ENCODE measurements at places on chromosomes 2 and 18.

GRCh38 chr2:16625201-16625729, 40.4 kb downstream of the CYRIA start:
- DNase-seq, result peak; percentile 97

GRCh38 chr2:73020657-73021370, 50.7 kb downstream of the SFXN5 start:
- DNase-seq, result no peak

DNA sequence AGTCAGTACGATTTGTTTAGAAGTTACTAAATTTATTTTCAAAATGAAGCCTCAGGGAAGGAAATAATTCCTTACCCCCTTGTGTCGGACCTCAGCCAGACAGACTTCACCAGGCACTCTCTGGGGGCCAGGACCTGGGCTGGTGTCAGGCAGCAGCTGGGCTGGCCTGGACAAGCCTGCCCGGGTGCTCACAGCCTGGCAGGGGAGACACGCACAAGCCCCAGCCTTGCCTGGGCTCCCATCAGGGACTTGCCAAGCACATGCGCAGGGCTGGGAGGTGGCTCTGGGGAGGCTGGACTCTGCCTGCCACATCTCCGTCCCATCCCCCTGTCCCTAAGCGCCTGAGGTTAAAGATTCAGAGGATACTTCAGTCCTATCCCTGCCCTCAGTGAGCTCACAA, 56.8 kb upstream of the HS6ST1 start:
- DNase-seq, result no peak

- no peak for DNase-seq
Observed at GRCh38 chr2:205585449-205586383, 96.6 kb upstream of the NRP2 start.

- DNase-seq, result no peak
Observed at GRCh38 chr2:84442888-84443287, 16.2 kb downstream of the SUCLG1 start.

DNA sequence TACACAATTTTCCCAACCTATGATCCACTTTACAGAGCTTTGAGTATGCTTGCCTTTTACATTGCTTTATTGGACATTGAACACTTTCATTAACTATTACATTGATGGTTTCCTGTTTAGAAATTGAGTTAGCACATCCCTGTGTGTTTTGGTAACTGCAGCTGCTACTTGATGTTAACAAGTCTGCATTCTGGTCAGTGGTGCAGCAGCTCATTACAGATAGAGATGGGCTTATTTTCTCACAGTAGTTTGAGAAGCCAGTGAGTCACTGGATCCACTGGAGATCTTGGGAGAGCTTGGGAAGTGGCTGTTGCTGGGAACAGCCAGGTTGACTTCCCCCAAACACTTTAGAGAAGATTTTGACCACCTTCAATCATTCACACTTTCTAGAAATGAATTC, 150.5 kb downstream of the ARHGAP15 start:
- no peak for DNase-seq

- DNase-seq, result no peak
Observed at GRCh38 chr2:75928093-75928492, 217.4 kb upstream of the GCFC2 start.

DNA sequence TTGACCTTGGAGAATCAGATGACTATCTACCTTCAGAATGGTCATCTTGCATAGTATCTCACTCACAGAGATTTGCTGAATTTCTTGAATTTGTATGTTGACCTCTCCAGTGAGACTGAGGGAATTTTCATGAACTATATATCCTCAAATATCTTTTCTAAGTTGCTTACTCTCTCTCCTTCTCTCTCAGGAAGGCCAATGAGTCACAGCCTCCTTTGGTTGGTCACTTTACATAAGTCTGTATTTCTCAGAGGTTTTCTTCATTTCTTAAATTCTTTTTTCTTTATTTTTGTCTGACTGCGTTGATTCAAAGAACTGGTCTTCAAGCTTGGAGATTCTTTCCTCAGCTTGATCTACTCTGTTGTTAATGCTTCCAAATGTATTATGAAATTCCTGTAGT, 51.7 kb downstream of the VIT start:
- no peak for DNase-seq

DNA sequence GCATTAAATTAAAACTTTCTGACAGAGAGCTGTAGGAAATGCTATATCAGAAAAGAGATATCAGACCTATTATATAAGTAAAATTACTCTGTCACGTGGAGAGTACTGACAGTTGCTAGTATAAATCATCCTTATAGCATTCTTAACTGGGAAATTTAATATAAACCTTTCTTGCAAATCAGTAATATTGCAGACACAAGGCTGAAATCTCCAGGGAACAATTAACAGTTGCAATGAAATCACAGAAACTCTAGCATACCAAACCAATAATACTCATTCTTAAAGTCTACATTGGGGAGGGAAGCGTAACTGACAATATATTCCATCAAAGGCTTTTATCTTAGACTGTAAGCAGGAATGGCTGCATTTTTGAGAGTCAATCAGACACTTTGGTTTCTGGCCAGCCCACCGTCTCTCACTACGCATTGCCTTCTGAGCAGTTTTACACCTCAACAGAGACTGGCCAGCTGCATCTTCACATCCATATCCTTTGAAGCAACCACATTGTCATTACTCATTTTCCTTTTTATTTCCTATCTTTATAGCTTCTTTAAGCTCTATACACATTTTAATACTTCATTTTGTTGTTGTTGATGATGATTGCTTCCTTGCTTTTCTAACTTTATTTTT, 536.0 kb upstream of the CDH2 start:
- DNase-seq, result no peak

- no peak for DNase-seq
Observed at GRCh38 chr2:33181466-33181865, 234.7 kb downstream of the LTBP1 start.

DNA sequence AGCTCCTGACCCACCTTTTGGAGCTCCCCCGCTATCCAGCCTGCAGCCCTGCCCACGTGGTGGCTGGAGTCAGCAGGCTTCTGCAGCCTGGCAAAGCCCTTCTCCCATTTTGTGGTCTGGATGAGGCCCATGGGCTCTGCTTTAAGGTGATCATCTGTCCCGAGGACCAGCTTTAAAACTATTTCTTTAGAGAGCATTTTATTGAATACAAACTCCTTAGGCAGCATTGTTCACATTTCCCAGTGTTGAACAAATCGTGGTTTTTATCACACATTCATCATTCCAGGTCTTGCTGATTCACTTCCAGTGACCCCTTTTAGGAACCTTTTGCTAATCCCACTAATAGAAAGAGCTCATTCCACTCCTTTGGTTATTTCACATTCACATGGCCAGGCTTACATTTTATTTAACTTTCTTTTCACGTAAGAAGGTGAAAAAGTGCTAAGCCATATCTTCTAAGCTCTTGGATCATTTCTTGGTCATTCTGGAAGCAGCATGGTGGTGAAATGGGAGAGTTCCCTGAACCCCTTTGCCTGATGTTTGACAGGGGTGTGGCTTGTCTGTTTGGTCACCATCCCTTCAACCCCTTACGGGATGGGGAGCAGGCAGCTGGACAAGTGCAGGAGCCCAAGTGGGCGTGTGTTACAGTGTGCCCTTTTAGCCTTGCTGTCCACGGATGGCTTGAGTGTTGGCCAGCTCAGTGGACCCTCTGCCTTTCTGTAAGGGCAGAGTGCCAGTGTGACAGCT, 80.4 kb upstream of the RAPGEF4 start:
- no peak for DNase-seq

DNA sequence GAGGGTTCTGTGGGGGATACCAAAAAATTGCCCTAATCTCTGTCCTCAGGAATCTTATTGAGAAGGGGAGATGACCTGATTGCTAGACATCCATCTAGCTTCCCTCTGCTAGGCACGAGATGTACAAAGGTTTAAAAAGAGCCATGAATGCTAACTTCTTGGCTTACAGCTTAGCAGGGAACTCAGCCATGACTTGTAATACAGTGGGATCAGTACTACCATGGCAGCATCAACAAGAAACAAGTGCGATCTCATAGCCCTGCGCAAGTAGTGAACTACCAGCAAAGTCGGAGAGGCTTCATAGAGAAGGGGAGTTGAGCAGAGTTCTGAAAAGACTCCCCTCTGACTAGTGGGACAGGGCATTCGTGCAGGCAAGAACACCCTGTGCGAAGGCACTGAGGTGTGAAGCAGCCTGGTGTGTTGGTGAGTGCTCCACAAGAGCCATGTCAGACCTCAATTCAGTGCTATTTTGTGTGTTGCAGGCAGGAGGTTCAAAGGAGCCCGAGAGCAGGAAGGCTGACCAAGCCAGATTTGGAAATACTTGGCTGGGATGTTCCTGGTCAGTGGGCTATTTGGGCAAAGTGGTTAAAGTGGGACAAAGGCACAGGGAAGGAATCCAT, 130.0 kb downstream of the FMNL2 start:
- no peak for DNase-seq

GRCh38 chr2:43100883-43101662, 125.3 kb downstream of the ZFP36L2 start:
- DNase-seq, result no peak

DNA sequence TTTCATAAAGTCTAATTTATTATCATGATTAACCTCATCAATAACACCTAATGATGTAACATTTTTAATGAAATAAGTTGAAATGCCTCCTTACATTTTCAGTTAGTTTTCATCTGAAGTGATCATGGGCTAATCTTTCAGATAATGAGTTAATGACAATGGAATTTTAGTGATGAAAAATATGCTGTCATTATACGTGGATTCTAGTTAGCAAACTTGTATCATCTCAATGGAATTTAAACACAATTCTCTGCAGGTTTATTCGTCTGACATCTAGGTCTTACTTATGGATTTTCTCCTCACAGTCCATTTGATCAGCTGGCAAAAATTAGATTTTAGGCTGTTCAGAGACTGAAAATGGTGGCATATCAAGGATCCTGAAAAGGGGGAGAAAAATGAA, 885.0 kb downstream of the SLC4A3 start:
- DNase-seq, result no peak

GRCh38 chr18:31990823-31991222, 27.8 kb upstream of the RNF125 start:
- no peak for DNase-seq

GRCh38 chr18:49345931-49346696, 114.3 kb downstream of the DYM start:
- no peak for DNase-seq

GRCh38 chr2:16773080-16773713, 107.6 kb upstream of the CYRIA start:
- peak; percentile 69 for DNase-seq

DNA sequence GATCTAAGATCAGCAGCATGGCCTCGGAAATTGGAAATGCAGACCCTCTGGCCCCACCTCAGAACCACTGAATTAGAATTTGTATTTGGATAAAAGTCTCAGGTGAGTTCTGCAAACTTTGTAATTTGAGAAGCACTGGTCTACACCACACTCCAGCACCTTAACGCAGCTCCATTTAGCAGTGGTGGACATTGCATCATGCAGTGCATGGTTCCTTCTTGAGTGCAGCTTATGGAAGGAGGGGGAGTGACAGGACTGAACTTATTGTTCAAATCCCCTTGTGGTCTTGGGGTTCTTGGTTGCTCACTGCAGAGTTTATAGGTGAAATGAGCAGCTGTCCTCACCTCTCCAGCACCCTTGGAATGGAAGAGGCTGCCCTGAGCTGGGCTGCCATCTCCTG, 17.4 kb upstream of the STEAP3 start:
- peak; percentile 69 for DNase-seq
